Inflammatory macrophage treated with lipopolysaccharide for 1 hour (primary cell): ENCODE measurements at places on chromosomes 7 and 10.

- DNase-seq = no peak
Measured at GRCh38 chr7:69656077-69656476, 57.8 kb downstream of the AUTS2 start.

DNA sequence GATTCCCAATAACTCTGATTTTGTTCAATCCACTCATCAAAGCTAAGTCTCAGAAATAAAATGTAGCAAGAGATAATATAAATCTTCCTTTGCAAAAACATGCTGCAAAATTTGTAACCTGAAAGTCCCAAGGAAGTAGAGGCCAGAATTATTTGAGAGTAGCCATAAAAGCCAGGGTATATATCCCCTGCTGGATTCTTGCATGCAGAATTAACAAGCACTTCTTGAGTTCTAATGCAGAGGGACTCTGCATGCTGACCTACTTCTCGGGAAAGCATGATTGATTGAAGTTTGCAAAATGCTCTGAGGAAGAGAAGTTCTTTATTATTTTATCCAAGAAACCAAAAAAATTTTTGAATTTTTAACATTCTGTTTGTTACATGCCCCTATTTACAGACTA lies 121.6 kb downstream of the THSD7A start:
- no peak for DNase-seq

- no peak for DNase-seq
Measured at GRCh38 chr10:78516756-78517155, 483.1 kb downstream of the RPS24 start.

DNA sequence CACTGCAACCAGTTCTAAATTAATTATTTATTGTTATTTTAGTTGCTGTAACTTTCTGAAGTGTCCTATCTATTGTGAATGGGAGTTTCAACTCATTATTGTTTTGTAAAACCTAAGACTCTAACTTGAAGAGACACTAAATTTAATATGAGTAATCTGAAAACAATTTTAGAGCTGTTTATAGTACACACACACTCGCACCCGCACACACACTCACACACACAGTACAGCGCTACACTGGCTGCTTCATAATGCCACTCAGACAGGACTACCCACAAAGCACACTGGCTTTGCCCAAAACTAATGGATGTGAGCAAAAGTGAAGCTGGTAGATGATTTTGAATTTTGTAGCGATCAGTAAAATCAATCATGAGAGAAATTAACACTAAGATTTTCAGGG lies 238.9 kb upstream of the ETV1 start:
- DNase-seq = no peak

- DNase-seq = no peak
Measured at GRCh38 chr10:131650169-131650705, 250.6 kb upstream of the PPP2R2D start.

- DNase-seq = no peak
Measured at GRCh38 chr10:111075577-111076185, 1.1 kb upstream of the ADRA2A start.

DNA sequence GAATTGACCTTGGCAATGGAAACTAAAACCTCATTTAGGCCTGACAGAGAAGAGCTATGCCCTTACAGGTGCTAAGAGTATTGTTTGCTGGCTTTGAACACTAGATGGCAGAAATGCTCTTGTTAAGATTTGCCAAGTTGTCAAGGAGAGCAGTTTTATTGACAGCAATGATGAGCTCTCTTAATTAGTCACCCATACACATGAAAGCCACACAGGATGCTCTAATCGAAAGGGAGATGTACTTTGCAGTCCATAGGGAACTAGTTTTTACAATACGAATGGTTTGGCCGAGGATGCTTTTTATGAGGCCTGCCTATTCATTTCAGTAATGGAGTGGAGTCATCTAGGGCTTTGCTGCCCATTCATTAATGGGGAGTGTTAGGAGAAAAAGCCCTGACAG lies 45.4 kb upstream of the MBL2 start:
- DNase-seq = peak; percentile 24

- peak; percentile 6 for DNase-seq
Measured at GRCh38 chr7:142300689-142301088, 42.8 kb upstream of the PRSS58 start.

- DNase-seq = no peak
Measured at GRCh38 chr7:132541656-132542055, 34.6 kb downstream of the PLXNA4 start.

- DNase-seq = no peak
Measured at GRCh38 chr7:142915315-142915714, 18.2 kb downstream of the TRPV5 start.

- DNase-seq = no peak
Measured at GRCh38 chr7:43937444-43937843, 11.2 kb downstream of the UBE2D4 start.
